MCF 10A (cell line): ENCODE measurements at places on chromosomes 13 and 19.

DNA sequence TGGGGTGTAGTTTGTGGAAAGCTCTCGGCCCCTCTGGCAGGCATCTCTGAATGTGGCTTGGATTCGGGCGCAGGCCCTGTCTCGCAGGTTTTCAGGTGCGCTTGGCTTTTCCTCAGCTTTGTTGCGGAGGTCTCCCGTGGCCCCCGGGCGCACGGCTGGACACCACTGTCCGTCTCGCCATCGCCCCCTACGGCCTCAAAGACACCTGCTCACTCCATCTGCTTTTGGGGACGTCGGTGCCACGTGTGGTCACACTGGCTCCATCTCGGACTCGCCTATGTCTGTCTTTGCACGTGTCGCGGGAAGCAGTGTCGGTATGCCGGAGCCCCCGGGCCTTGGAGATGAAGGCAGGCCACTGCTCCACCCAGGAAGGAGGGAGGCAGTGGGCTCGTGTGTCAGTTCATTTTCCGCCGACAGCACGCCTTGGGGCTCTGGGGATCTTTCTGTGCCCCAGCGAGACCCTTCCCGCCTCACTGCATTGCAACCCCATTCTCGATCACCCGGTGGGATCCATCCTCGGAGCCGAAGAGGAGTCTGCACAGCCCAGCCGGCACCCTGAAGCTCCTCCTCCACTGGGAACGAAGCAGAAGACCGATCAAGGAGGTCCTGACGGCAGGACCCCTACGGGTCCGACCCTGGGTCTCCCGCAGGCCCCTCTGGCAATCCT is 42.1 kb downstream of the ZNF146 start:
- DNase-seq = no peak

DNA sequence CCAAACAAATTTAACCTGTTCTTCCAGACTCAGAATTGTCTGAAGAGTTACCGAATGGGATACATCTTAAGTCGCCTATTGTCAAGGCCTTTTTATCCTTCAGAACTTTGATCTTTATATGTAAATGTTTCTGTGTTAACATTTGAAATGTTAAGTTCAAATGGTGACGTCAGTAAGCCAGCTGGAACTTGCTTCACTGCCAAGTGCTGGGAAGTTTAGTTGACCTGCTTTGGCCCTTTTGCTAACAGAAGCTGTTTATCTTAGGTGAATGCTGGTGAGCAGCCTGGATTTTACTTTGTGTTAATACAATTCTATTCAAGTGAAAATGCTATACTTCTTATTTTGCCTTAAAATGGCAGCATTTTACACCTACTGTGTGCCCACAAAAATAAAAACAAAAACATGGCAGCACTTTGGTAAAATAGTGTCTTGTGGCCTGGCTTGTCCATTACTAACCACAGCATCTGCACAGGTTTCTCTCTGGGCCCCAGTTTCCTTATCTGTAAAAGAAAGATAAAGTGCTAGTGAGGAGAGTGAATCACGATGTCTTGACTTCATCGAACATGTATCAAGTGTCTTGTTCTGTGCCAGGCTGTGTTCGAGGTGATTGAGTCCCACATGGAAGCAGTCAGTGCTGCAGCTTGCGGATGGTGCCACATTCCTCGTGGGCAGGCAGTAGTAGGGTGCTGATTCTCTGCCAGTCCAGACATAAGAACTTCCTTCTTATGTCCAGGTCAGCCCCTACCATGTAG is 2.2 kb downstream of the NAXD start:
- peak; percentile 34 for DNase-seq

- DNase-seq = no peak
Observed at GRCh38 chr13:75197803-75198202, 284.2 kb downstream of the TBC1D4 start.

DNA sequence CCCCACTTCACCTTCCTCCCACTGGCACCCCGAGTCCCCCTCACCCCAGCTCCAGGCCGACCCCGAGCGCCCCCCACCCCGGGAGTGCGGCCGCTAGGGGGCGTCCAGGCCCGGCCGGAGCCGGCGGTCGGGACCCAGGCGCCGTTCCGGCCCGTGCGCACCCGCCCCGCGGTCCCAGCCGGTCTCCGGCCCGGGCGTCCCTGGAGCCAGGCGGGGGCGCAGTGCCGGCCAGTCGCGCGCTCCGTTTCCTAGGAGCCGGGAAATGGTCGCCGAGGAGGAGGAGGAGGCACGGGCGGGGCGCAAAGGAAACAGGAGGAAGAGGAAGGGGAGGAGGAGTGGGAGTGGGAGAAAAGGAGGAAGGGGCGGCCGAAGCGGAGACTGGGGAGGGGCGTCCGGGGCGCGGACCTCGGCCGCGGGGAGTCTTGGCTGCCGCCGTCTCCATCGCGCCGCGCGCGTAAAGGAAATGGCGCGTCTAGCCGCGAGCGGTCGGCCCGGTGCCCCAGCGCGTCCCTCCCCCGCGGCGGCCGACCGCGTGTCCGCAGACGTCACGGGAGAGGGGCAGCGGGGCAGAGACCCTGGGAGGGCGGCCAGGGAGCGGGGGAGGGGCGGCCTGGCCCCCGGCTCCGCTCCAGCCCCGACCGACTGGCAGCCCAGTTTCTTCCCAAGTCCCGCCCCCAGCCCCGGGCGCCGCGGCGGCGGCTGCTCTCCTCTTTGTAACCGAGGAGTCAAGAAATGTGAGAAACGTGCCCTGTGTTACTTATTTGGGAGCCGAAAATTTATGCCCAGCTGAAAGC is 1.1 kb upstream of the KCTD15 start:
- DNase-seq = peak; percentile 89

DNA sequence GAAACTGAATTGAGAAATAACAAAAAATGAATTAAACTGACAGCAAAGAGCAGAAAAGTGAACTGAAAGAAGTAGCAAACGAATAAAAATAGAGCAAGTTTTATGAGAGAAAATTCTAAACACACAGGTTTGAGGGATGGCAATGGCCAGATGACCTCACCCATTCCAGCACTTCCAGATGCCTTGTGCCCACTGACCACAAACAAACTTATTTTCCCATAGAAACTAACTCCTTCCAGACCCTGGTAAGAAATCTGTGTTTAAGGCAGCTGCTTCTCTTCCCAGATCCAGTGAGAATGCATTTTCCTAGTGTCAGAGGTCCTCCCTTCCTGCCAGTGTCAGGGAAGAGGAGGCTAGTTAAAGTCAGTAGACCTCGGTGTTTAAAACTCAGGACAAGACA is 51.7 kb downstream of the RXFP2 start:
- no peak for DNase-seq

DNA sequence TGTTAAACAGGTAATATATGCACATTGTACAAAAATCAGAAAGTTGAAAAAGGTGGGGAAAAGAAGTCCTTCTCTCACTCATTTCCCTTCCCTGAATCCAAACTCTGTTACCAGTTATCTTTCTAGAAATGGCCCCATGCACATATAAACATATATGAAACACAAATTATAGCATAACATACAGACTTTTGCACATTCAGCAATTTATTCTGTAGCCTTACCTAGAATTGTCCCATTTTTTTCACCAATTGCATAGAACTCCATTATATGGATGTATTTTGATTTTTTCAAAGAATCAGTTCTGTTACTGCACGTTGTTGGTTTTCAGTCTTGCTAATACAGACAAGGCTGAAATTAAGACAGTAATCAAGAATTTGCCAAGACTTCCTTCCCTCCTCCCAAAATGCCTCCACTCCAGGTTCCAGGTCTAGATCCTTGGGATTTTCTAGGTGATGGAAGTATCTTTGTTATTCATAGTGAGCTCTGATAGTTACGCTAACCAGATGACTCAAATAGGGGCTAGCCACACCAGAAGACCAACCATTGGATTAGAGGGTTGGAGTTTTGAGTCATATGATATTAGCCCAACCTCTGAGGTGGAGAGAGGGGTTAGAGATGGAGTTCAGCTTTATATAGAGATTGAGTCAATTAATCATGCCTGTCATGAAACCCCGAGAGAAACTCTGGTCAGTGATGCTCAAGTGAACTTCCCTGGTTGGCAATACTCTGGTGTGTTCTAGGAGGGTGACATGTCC is 30.7 kb downstream of the GPR180 start:
- DNase-seq = no peak

GRCh38 chr19:18310118-18310909 is 12.6 kb downstream of the LSM4 start:
- DNase-seq = no peak

- DNase-seq = no peak
Observed at GRCh38 chr19:49326165-49326704, 1.2 kb upstream of the SLC6A16 start.

DNA sequence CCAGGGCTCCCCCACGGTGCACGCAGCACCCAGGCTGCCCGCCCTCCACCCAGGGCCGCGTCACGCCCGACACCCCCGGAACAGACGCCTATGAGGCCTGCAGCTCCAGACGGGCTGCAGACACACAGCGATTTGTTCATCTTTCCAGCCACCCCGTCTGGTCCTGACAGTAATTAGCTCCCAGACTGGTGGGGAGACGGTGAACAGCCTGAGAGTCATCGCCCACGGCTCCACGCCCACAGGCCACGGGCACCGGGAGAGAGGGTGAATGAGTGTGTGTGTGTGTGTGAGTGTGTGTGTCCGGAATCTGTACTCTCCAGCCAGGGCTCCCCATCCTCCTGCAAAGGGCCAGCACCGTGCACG is 18.1 kb downstream of the GADD45B start:
- DNase-seq = peak; percentile 16

- no peak for DNase-seq
Observed at GRCh38 chr13:114225610-114226009, 9.1 kb upstream of the CDC16 start.

GRCh38 chr19:16207063-16207462 is 9.4 kb downstream of the AP1M1 start:
- DNase-seq = no peak

DNA sequence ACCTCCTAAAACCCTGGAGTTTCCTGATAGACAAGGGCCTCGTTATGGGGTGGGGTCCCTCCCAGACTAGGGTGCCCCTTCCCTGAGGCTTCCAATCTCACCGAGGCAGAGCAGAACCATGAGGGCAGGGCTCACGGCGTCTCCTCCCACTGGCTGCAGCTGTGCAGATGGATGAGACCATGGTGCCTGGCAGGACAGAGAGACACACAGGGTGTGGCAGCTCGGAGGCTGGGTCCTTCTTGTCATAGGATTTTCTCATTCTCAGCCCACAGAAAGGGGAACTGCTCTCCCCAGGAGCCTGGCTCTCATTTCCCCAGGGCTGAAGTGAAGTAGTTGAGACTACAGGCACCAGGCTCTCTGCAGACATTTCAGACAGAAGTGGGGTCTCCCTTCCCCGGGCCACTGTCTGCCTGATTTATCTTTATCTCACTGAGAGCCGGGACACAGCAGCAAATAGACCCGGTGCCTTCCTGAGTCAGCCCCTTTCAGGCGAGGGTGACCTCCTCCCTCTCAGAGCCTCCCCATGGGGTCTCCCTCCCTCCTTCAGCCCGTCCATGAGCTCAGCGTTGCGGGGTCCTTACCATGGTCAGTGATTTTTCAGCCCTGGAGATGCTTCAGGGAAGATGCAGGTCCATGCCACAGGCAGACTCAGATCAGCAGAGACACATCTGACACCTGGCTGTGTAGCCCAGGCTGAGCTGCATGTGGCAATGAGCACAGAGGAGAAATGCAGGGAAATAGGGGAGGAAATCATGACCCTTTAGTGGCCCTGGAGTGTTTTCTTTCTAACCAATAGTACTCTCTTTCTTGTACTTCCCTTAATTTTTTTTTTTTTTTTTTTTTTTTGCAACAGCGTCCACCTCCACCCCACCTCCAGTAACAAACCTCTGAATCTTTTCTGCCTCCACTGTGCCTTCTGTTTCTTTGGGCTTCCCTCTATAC is at the start of gene LILRA5:
LILRA5 (minus strand) TSS at position 731 of the 942 bp plus-strand sequence; CDS start at position 584, 147 bp downstream.
- DNase-seq = no peak

DNA sequence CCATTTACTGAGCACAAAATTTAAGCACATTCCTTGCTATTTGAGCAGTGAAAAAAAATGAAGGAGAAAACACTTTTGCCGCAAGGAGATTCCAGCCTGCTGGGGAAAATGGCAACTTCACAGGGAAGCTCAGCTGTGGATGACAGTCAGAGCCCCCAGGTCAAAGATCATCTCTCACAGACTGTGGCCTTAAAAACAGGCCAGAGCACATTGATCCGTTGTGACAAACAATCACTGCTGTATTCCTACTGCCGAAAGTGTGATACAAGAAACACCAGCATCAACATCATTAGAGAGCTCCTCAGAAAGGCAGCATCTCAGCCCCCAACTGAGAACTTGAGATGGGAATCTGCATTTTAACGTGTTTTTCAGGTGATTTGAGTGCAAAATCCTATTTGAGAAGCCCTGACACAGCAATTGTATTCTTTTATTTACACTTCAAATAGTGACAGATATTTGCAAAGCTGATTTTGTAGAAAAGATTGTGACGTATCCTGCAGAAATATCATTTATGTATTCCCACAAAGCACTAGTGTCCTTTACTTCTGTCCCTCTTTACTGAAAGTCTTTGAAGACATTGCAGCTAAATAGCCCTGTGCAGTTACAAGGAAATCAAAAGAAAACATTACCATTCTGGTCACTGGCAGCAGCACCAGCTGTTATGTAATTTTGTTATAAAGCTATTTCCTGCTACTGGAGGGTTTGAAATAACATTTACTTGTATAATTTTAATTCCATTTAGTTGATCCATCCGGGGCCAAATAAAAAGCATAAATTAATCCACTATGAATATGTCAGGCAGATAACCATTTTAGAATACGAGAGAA is 652.0 kb downstream of the LIG4 start:
- no peak for DNase-seq

DNA sequence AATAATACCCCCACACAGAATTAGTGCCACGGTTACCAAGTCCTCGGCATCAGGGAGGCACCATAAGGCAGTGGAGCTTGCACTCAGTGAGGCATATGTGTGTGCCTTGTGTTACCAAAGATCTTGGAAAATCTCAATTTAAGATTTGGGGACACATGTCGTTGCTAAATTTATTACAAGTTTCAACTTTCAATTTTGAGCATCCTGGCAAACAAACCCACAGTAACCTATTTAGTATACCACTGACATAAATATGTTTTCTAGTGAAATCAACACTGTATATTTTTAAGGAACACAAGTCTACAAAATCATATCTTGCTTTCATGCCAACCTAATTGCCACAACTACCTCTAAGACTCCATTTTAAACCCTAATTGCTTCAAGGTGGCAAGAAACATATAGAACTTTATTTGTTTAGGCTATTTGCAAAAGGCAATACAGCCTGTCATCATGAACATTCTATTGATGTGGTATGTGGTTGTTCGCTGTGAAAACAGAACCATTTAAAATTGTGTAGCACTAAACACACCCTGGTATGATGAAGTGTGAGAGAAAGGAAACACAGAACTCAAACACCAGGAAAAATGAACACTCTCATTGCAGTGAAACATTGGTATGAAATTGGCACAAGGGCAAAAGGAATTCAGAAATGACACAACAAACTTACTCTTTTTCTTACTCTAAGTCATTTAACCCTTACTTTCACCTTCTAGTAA is 531.1 kb downstream of the IRS2 start:
- no peak for DNase-seq

GRCh38 chr13:80121038-80121437 is 219.9 kb downstream of the SPRY2 start:
- DNase-seq = no peak

DNA sequence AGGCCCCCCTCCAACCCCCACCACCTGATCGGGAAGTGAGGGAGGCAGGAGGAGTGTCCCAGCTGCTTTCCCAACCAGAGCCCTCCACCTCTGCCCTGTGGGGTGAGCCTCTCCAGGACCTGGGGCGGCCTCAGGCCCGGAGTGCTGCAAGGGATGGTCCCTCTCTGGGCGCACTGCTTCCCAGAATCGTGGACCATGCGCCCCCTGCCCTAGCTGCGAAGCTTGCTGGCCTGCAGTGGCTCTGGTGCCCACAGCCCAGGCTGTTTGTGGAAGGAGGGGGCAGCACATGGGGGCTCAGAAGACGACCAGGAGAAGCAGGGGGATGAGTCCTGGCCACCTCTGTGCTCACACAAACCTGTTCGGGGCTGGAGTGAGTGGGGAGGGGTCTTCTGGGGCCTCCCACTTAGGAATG is 33.6 kb downstream of the CEBPG start:
- DNase-seq = no peak

- peak; percentile 93 for DNase-seq
Observed at GRCh38 chr19:4369109-4369887, 25.9 kb downstream of the MPND start.
